ENCODE measurements at places on chromosomes 6 and 20.

DNA sequence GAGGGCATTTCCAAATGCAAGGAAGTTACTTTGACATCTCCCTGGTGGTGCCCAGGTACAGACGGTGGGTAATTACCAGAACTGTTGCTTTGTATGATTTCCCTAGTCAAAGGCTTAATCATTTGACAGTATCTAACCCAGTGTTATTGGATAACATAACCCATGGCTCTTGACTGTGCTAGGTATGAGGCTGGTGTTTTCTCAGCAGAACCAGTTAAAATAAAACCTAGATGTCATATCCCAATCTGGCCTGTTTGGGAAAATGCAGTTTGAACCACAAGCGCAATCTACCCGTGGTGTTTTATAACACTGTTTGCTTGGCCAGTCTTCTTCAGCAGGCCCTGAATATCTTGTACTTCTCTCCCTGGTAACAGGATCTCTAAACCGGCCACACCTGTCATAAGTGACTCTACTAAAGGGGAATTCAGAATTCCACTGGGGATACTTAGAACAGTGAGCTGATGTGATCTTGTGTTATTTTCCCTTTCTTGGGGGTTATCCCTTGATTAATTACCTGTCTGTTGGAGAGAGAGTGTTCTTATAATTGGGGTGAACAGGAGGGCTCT, 32.8 kb downstream of the PPP1R14C start:
- DNase-seq = no peak

DNA sequence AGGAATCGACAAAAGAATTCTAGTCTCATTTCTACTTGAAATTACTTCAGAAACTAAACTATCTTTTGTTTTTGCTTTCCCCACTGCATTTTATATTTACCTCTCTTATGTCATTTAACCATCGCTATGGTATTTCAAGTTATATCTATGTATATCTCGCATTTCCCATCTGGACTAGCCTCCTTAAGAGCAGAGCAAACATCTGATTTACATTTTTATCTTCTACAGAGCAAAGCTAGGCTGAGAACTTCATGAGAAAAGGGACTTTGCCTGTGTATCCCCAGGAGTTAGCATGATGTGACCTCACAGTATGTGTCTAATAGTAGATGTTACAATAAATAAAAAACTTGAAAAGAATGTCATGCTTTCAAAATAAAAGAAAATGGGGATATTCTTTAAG, 201.2 kb downstream of the PTPRK start:
- no peak for DNase-seq

GRCh38 chr6:169158174-169158573, 95.5 kb downstream of the THBS2 start:
- DNase-seq = no peak

DNA sequence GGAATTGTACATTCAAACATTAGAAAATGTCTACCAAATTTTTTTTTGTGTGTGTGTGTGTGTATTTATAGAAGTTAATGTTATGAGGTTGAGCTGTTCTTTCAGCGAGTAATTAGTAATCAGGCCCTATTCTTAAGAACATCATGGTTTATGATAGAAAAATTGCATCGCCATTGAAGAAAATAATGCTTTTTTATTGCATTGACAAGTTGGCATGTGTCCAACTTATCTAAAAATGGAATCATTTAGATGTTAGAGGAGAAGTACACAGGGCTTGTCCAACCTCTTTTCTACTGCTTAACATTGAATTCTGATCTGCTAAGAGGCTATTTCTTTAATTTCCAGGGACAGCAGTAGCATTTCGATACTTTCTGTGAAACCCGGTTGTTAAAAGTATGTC, 61.6 kb upstream of the ADGRG6 start:
- no peak for DNase-seq

DNA sequence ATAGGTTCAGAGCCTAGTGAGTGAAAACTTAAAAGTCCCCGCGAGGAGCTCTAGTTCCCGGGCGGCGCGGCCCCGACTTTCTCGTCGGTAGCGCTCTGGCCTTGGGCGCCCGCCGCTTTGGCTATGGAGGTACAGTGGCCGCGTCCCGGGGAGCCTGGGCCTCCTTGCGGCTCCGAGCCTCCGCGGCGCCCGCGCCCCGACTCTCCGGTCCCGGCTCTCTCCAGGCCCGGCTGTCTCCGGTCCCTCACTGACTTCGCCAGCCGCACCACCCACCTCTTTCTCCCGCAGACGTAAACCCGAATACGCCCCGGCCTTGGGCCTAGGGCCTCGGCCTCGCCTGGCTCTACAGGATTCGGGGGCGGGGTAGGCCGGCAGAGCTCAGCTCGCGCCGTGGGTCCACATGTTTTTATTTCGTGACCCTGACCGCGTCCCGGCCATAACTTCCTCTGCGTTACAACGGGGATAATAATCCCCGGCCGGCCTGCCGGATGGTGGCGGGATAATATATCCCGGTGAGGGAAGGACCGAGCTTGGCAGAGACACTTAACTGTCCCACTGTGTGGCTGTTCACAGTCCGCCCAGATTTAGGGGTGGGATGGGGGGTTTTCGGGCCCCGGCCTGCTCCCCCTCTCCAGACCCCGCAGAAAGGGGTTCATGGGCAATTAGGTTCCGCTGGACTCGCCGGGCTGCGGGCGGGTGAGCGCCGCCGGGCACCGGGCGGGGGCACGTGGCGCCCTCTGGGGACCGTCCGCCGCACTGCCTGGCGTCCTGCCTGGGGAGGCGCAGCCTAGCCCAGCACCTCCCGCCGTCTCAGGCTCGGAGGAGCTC, 10.0 kb upstream of the TBX18 start:
- DNase-seq = no peak

DNA sequence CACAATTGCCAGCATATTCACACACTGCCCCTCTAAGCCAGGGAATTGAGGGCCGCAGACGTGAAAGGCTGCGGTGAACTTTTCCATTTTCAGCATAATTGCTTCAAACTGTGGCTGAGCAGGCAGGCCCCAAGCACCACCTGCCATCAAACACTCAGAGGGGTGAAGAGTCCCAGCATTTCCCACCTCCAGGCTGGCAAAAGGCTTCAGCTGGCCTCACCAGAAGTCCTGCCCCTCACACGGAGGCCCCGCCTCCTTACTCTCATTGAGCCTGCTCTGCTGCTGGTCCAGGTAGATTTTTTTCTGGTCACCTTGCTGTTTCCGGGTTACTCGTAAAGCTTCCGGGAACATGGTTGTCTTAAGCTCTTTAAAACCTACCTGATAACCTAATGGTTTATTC, 52.0 kb upstream of the PRELID3B start:
- DNase-seq = no peak

DNA sequence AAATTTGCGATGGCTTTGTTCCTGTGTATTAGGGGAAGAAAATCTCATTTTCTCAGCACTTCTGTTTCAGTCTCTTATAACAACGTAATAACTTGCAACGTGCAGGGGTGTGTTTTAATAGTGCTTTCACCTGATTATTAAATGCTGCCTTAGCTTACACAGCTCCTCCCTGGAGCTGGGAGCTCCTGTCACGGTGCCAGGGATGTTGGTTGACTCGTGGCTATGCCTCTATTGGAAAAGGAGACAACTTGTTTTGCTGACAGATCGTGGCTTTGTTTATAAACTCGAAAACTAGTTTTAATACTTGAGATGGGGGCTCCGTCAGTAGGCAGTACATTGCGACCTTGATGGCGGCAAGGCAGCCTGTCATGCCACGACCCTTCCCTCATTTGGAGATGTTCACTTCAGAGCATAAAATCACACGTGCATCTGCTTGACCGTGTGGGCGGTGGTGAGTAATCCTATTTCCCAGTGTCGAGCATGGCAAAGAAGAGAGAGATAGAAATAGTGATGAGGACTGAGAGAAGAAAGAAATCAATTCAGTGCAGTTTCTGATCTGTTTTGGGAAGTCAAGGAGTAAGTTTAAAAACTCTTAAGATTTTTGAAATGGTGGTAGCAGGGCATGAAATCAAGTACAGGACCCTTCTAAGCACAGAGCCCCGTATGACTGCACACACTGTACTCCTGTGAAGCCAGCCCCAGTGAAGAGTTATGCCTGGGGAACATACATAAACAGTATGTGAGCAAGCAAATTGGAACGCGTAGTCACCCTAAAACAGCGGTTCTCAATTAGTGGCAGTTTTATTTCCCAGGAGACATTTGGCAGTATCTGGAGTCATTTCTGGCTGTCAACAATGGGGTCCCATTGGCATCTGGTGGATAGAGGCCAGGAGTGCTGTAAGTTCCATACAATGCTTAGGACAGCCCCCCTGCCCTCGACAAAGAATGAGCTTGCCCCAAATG, 147.2 kb downstream of the DOK5 start:
- no peak for DNase-seq

DNA sequence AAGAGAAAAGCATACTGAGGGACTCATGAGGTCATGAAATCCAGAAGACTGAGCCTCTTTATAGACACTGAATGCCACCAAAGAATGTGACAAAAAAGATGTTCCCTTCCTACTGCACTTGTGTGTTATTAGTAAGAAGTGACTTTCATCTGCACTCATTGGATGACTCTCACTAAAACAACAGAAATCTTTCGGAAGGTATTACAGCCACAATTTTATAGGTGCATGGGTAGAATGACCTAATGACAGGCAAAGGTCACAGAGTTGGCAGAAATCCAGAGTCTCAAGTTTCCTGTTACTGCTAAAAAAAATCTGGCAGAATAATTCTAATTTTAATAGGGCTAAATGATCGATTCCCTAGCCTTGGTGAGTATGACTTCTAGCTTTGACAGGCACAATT, 13.3 kb downstream of the PKHD1 start:
- DNase-seq = no peak

GRCh38 chr6:17062871-17063440, 38.9 kb upstream of the STMND1 start:
- no peak for DNase-seq

GRCh38 chr20:46575937-46576461, 25.5 kb upstream of the OCSTAMP start:
- DNase-seq = no peak

DNA sequence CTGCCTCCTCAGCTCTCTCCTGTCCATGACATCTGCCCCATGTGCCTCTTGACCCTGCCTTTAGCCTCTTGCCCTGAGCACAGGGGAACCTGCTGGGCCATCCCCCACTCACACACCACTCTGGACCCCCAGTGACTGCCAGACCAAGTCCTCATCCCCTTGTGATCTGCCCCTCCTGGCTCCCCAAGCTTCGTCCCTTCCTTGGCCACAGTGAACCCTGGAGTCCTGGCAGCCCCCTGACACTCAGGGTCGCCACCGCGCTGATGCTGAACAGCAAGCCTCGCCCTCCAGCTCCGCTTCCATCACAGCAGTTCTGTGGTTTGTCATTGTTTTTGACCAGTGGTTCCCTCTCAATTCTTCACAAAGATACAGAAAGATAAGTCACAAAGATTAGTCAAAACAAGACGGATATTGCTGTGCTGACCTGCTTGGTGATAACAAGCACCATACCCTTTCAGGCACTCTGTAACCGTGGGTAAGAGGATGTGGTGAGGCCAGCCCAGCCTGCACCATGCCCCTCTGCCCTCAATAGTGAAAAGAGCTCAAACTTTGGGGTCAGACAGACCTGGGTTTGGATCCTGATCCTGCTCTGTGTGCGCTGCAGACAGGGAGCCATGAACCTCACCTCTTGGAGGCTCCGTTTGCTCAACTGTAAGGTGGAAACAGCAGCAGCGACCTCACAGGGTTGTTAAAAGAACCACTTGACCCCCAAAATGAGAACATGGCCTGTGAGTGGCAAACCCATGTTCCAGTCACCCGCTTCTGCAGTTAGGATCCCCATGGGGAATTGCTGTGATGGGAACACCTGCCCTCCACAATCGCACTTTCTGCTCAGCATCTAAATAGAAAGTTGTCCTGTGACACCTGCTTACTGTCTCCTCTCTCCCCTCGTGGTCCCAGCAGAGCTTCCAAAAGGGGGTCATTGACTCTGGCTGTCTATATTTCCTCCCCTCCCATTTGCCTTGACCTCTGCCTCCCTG, 114.5 kb downstream of the TOX2 start:
- no peak for DNase-seq

GRCh38 chr6:109059571-109060021, 35.0 kb downstream of the SESN1 start:
- no peak for DNase-seq

- no peak for DNase-seq
Measured at GRCh38 chr6:160174681-160175080, 53.1 kb downstream of the SLC22A1 start.

DNA sequence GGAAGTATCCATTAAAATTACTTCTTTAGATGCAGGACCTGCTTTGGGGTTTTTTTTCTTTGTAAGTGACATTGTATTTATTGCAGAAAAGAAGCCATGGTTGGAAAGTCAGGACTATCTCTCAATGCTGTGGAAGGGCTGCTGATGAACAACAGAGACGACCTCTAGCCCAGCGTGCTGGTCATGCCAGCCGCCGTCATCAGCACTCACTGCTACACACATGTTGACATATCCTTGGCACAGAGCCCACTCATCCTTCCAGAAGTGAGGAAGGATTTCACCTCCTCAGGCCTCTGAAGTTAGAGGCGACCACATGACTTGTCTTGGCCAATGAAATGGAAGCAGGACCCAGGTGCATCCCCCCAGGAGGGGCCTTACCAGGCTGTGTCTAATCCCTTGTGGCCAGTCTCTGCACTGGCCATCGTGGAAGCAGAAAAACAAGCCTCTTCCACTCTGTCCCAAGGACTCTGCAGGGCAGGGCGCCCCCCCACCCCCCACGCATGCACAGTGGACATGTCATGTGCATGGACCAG, 343.5 kb downstream of the TAF4 start:
- DNase-seq = no peak

DNA sequence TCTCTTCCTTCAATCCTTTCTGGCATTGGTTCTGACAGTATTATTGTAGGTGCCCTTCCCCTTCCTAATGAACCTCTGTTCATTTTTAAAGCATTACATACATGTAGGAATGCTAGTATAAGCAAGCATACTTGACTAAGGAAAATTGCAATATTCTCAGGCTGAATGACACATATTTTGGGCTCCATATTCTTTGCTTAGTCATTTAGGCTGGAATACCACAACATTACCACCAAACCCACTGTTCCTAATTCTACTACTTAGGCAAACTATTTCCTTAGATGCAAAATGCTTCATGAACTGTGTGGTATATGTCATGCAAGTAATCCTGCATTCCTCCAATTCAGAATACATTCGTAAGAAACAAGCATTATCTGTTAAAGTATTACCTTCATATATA, 113.9 kb downstream of the PRDM1 start:
- no peak for DNase-seq

DNA sequence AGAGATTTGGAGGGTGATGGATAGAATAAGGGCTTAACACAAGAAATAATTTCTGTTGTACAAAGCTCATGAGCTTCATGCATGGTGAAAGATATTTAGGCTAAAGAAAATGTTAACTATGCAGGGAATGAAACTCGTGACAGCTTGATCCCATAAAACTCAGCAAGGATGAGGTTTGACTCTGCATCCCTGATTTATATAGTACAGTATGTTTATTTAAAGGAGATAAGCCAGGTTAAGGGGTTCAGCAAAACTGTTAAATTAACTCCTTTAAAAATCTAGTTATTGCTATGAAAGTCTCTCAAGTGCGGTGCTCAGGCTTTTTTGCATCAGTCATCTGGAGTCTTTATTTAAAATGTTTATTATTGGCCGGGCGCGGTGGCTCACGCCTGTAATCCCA, 326.4 kb downstream of the LAMA2 start:
- no peak for DNase-seq

- no peak for DNase-seq
Measured at GRCh38 chr6:33416386-33417127, 1.4 kb downstream of the CUTA start.

Measured in NCI-H345 (cell line).